ENCODE measurements at places on chromosomes 3 and 15.

DNA sequence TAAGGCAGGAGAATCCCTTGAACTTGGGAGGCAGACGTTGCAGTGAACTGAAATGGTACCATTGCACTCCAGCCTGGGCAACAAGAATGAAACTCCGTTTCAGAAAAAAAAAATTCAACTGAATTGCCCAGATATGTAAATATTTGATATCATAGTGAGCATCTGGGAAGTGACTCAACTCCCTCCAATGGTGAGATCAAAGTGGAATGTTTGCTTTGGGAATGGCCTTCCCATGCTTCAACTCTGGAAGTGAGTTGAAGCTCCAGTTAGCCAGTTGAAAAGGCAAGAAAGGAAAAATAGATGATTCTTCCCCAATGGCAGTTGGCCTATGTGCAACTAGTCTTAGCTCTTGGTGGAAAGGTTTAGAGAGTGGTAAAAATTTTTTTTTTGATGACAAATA is 131.6 kb upstream of the CMC1 start:
- no peaks in the 10 kb centered on the region for H3K27me3 ChIP-seq
- no peak for DNase-seq
- no peaks in the 10 kb centered on the region for H3K4me1 ChIP-seq
- H3K36me3 ChIP-seq = no peaks in the 10 kb centered on the region
- H3K4me3 ChIP-seq = no peak overlapping the region

GRCh38 chr3:71447197-71447596 is 136.3 kb downstream of the FOXP1 start:
- H3K36me3 ChIP-seq = no peaks in the 10 kb centered on the region
- H3K4me1 ChIP-seq = peaks cover 29% of the 10 kb centered on the region
- no peak overlapping the region for H3K4me3 ChIP-seq

GRCh38 chr15:86018679-86019078 is 61.0 kb upstream of the AGBL1 start:
- H3K36me3 ChIP-seq = no peaks in the 10 kb centered on the region
- H3K27me3 ChIP-seq = no peaks in the 10 kb centered on the region
- H3K4me1 ChIP-seq = no peaks in the 10 kb centered on the region
- DNase-seq = no peak

DNA sequence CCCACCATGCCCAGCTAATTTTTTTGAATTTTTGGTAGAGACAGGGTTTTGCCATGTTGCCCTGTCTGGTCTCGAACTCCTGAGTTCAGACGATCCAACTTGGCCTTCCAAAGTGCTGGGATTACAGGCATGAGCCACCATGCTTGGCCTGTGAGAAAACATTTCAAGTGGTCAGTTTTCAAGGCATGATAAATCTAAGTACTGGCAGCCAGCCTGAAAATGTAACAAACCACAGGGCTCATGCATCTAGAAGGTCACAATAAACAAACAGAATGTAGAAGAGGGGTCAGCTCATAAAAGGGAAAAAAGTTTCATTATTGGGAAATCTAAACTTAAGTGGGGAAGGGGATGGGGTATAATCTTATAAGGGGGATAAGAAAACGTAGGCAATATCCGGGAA is 39.9 kb downstream of the PPCDC start:
- H3K4me3 ChIP-seq = no peak overlapping the region
- no peak overlapping the region for H3K27ac ChIP-seq
- no peaks in the 10 kb centered on the region for H3K36me3 ChIP-seq
- H3K4me1 ChIP-seq = peaks cover 15% of the 10 kb centered on the region
- DNase-seq = no peak

DNA sequence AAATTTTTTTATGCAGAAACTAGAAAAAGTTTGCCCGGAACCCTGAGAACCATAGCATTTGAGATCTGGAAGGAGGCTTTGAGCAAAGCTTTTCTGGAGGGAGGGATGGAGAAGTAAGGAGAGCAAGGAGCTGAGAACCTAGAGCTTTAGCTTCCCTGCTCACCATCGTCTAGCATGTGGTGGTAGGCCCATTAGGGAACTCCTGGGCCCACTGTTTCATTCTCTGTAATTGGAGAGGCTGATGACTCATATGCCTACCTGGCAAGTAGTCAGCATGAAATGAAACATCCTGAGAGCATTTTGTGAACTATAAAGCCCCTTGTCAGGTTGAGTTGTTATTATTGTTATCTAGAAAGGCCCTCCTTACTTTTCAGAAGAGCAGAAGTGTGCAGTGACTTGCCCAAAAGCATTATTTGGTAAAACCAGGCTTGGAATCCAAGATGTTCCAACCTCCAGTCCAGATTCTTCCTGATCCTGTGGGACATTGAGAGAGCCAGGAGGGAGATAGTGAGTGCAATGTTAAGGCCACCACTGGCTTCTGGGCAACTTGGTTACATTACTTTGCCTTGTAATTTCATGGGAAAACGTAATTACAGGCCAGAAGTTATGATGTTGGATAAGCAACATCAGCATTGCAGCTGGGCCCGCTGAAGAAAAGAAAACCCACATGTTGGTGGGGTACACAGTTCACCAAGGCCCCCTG is 104.5 kb upstream of the BFSP2 start:
- H3K27me3 ChIP-seq = no peaks in the 10 kb centered on the region
- DNase-seq = no peak
- H3K27ac ChIP-seq = no peak overlapping the region

- H3K27me3 ChIP-seq = no peaks in the 10 kb centered on the region
- DNase-seq = no peak
- no peak overlapping the region for H3K4me3 ChIP-seq
- H3K36me3 ChIP-seq = no peaks in the 10 kb centered on the region
- no peak overlapping the region for H3K27ac ChIP-seq
Observed at GRCh38 chr3:66633402-66634381, 132.9 kb upstream of the LRIG1 start.

GRCh38 chr3:50204804-50205412 is at the start of gene SLC38A3:
SLC38A3 (plus strand) TSS chr3:50205271; CDS start chr3:50214200, 8,929 bp downstream.
- peak within 1 kb of the TSS; percentile 50 for H3K4me3 ChIP-seq
- peak within 1 kb of the TSS; percentile 83 for H3K27ac ChIP-seq
- H3K4me1 ChIP-seq = peaks cover 84% of the 10 kb centered on the region
- no peaks in the 10 kb centered on the region for H3K27me3 ChIP-seq
- no peaks in the 10 kb centered on the region for H3K36me3 ChIP-seq

DNA sequence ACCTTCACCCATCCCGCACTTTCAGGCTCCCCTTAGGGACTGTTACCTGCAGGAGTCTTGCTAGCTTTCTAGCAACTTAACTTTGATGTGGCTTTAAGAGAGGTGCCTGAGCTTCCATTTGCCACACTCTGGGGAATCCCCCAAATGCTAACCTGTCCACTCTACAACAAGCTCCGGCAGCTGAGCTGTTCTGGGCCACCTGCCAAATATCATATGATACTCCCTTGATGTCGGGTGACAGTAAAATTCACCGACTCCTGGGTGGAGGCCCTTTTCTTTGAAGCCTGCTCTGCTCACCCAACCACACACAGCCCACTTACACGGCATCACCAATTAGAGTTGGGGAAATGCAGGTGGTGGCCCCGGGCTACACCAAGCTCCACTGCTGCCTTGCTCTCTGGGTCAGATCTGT is 38.0 kb upstream of the XCR1 start:
- H3K36me3 ChIP-seq = no peaks in the 10 kb centered on the region
- H3K4me1 ChIP-seq = no peaks in the 10 kb centered on the region
- H3K4me3 ChIP-seq = no peak overlapping the region

- H3K27ac ChIP-seq = no peak overlapping the region
- no peaks in the 10 kb centered on the region for H3K36me3 ChIP-seq
- no peak overlapping the region for H3K4me3 ChIP-seq
- no peak for DNase-seq
- H3K27me3 ChIP-seq = no peaks in the 10 kb centered on the region
Observed at GRCh38 chr3:38640661-38641452, 8.6 kb downstream of the SCN5A start.

Measured in body of pancreas (tissue), 4 donors.